ENCODE measurements at places on chromosomes 5 and 9. TPM values are rescaled to one million over a fixed set of nuclear protein-coding genes. Genes with fewer than 3 reads are reported as not detected.
A peak's percentile ranks its signal among the peaks of the same experiment; 100 is the strongest.

GRCh38 chr5:116157902-116158301 is 73.1 kb downstream of the COMMD10 start:
- H3K4me1 ChIP-seq, result no peaks in the 10 kb centered on the region
- H3K27me3 ChIP-seq, result no peaks in the 10 kb centered on the region
- no peak overlapping the region for H3K4me3 ChIP-seq

GRCh38 chr5:6595405-6595804 is 37.4 kb downstream of the NSUN2 start:
- no peaks in the 10 kb centered on the region for H3K4me1 ChIP-seq
- DNase-seq, result no peak
- no peaks in the 10 kb centered on the region for H3K27me3 ChIP-seq
- peaks cover 18% of the 10 kb centered on the region for H3K36me3 ChIP-seq
- no peak overlapping the region for H3K4me3 ChIP-seq

DNA sequence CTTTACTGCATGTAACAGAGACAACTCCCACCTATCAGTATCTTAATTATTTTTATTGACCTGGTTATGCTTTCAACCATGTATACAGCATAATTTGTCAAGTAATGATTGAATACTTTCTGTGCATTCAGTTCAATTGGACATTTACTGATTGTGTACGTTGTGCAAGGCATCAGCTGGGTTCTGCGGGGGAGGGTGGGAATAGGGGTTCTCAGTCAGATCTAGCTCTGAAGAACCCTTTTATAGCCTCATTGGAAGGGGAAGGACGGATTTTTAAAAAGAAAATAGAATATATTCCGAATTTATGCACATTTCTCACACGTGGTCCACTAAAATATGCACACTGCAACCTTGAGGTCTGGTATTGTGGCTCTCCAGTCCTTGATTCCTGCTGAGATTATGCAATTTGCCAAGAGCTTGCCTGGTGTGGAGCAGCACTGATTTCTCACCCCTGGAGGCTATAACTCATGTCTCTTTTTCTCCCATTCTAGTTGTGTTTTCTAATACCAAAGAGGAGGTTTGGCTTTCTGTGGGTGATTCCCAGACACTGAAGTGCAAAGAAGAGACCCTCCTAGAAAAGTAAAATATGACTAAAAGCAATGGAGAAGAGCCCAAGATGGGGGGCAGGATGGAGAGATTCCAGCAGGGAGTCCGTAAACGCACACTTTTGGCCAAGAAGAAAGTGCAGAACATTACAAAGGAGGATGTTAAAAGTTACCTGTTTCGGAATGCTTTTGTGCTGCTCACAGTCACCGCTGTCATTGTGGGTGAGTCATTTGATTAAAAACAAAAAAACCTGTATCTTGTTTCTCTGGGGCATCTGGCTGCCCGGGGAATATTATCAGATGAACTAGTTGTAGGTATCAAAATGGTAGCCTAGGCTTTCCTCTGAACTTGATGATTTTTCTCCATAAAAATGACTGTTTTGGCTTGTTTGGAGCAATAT is 1.7 kb downstream of the SLC1A3 start:
- H3K4me3 ChIP-seq, result peak overlapping the region; percentile 71
- H3K4me1 ChIP-seq, result peaks cover 23% of the 10 kb centered on the region
- peak overlapping the region; percentile 31 for H3K27ac ChIP-seq
- DNase-seq, result peak; percentile 56
- no peaks in the 10 kb centered on the region for H3K27me3 ChIP-seq

- H3K27me3 ChIP-seq, result no peaks in the 10 kb centered on the region
- H3K36me3 ChIP-seq, result peaks cover 85% of the 10 kb centered on the region
- no peak overlapping the region for H3K27ac ChIP-seq
- no peaks in the 10 kb centered on the region for H3K4me1 ChIP-seq
Measured at GRCh38 chr5:6603643-6604042, 29.2 kb downstream of the NSUN2 start.

DNA sequence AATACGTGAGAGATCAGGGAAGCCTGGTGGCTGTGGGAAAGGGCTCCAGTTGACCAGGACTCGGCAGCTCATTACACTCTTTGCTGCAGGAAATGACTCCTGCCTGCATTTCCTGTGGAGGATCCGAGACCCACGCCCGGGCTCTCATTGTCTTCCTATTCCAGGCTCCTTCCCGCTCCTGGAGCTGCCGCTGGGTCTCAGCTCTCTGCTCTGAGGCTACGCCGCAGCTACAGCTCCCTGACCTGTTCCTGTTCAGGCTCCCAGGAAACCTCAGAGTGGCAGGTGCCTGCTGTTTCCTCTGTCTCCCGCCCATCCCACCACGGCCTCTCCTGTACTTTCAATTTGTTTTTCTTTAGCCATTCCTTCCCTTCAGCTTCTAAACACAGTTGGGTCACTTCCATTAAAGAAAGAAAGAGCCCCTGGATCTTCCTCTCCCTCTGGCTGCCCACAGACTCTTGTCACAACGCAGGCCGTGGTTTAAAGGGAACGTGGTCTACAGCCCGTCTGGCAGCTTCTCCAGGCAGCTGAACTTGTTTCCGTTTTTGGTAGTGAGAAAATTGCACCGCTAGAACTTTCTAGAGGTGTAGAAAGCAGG is 71.5 kb downstream of the IL6ST start:
- no peaks in the 10 kb centered on the region for H3K36me3 ChIP-seq
- H3K27me3 ChIP-seq, result no peaks in the 10 kb centered on the region
- peak overlapping the region; percentile 29 for H3K4me3 ChIP-seq
- H3K4me1 ChIP-seq, result no peaks in the 10 kb centered on the region
- DNase-seq, result peak; percentile 65

GRCh38 chr5:54534191-54535004 is 16.8 kb downstream of the SNX18 start:
- no peak overlapping the region for H3K4me3 ChIP-seq
- peak overlapping the region; percentile 27 for H3K27ac ChIP-seq
- H3K4me1 ChIP-seq, result peaks cover 73% of the 10 kb centered on the region
- no peaks in the 10 kb centered on the region for H3K27me3 ChIP-seq
- peaks cover 20% of the 10 kb centered on the region for H3K36me3 ChIP-seq
- no peak for DNase-seq

- H3K4me1 ChIP-seq, result no peaks in the 10 kb centered on the region
- no peak for DNase-seq
- no peak overlapping the region for H3K27ac ChIP-seq
- no peak overlapping the region for H3K4me3 ChIP-seq
Measured at GRCh38 chr9:19255112-19255511, 24.6 kb downstream of the DENND4C start.

- H3K4me3 ChIP-seq, result no peak overlapping the region
- H3K27me3 ChIP-seq, result no peaks in the 10 kb centered on the region
- no peak for DNase-seq
- H3K36me3 ChIP-seq, result no peaks in the 10 kb centered on the region
Measured at GRCh38 chr9:5643005-5643624, 14.2 kb downstream of the RIC1 start.

GRCh38 chr5:570446-570845 is 41.7 kb upstream of the CEP72 start:
- DNase-seq, result no peak
- H3K27ac ChIP-seq, result no peak overlapping the region
- H3K4me1 ChIP-seq, result no peaks in the 10 kb centered on the region
- no peak overlapping the region for H3K4me3 ChIP-seq
- H3K27me3 ChIP-seq, result peaks cover 52% of the 10 kb centered on the region
- no peaks in the 10 kb centered on the region for H3K36me3 ChIP-seq

DNA sequence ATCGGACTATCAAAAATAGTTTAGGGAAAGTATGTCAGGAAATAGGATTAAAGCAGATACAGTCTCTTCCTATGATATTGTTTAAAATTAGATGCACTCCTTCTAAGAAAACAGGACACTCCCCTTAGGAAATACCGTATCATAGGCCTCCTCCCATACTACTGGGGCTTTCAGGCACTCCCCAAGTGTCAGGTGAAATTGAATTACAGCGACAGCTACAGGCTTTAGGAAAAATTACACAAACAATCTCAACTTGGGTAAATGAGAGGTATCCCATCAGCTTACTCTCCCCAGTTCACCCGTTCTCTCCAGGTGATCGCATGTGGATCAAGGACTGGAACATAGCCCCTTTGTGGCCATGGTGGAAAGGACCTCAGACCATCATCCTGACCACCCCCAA is 110.4 kb upstream of the EPB41L4A start:
- DNase-seq, result peak; percentile 23
- no peaks in the 10 kb centered on the region for H3K36me3 ChIP-seq
- no peak overlapping the region for H3K27ac ChIP-seq
- H3K4me3 ChIP-seq, result no peak overlapping the region

GRCh38 chr9:134502809-134503211 is 138.8 kb upstream of the COL5A1 start:
- no peaks in the 10 kb centered on the region for H3K27me3 ChIP-seq
- no peaks in the 10 kb centered on the region for H3K4me1 ChIP-seq
- no peaks in the 10 kb centered on the region for H3K36me3 ChIP-seq
- peak; percentile 74 for DNase-seq

DNA sequence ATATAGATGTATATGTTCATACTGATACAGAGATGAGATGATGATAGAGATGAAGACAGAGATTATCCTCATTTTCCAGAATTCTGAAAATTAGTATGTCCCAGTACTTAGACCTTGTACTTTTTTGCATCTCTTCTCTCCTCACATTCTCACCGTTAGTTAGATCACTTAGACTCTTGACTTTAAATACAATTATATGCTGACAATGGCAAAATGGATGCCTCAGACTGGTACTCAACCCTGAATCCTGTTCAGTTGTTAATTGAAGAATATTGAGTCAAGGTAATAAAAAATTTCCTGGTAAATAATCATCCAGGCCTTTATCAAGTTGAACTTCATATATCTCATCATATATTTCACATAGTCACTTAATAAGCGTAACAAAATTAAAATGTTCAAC is 505.4 kb downstream of the EFNA5 start:
- no peaks in the 10 kb centered on the region for H3K27me3 ChIP-seq
- no peak overlapping the region for H3K4me3 ChIP-seq
- no peaks in the 10 kb centered on the region for H3K4me1 ChIP-seq

DNA sequence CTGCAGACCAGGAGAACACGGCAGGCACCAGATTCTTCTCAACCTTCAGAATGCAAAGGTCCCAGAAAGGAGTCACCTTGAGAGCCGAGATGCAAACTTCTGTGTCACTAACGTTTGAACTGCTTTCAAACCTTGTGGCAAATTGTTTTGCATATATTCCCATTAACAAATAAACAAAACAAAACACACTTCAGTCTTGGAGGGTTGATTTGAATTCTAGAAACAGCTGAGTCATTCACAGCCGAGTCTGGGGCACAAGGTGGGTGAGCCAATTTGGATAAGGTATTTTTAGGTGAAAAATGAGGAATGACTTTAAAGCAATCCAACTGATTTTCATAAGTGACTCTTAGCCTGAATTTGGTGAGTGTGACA is 38.8 kb upstream of the ANKRD33B start:
- H3K4me1 ChIP-seq, result no peaks in the 10 kb centered on the region
- no peaks in the 10 kb centered on the region for H3K27me3 ChIP-seq
- H3K4me3 ChIP-seq, result no peak overlapping the region
- no peak for DNase-seq
- no peak overlapping the region for H3K27ac ChIP-seq
- no peaks in the 10 kb centered on the region for H3K36me3 ChIP-seq

DNA sequence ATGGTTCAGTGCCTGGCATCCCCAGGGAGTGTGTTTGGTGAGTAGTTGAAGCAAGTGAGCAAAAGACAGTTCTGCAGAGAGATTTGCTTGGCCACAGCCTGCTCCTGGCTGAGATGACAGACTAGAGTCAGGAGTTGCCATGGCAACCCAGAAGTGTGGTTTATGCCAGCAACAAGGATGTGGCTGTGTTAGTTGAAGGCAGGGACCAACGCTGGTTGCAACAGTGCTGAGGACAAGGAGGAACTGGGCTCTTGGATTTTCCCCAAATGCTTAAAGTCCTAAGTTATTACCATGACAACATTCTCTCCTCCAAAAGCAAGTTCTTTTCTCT is 2.7 kb downstream of the NXNL2 start:
- peak; percentile 64 for DNase-seq
- no peak overlapping the region for H3K27ac ChIP-seq
- H3K27me3 ChIP-seq, result no peaks in the 10 kb centered on the region
- peaks cover 29% of the 10 kb centered on the region for H3K4me1 ChIP-seq
- no peaks in the 10 kb centered on the region for H3K36me3 ChIP-seq
- no peak overlapping the region for H3K4me3 ChIP-seq

DNA sequence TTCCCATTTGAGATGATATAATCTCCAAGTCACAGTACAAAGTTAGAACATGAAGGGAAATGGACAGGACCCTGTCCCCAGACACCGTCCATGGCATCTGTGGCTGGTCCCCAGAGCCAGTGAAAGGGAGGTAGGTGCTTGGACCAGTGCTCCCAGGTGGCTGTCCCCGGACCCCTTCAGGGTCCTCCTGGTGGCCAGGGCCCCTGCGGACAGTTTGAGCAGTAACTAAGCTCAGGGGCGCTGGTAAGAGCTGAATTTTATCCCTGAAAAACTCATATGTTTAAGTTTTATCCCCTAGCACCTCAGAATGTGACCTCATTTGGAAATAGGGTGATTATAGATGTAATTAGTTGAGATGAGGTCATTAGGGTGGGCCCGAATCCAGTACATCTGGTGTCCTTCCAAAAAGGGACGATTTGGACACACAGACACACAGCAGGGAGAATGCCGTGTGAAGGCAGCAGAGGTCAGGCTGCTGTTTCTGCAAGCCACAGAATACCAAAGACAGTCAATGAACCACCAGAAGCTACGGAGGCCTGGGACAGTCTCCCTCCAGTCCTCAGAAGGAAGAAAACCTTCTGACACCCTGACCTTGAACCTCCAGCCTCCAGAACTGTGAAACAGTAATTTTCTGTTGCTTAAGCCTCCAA is 185.0 kb downstream of the ATPSCKMT start:
- H3K4me3 ChIP-seq, result no peak overlapping the region
- H3K27ac ChIP-seq, result no peak overlapping the region
- H3K36me3 ChIP-seq, result no peaks in the 10 kb centered on the region
- no peaks in the 10 kb centered on the region for H3K4me1 ChIP-seq
- DNase-seq, result no peak
- H3K27me3 ChIP-seq, result no peaks in the 10 kb centered on the region

DNA sequence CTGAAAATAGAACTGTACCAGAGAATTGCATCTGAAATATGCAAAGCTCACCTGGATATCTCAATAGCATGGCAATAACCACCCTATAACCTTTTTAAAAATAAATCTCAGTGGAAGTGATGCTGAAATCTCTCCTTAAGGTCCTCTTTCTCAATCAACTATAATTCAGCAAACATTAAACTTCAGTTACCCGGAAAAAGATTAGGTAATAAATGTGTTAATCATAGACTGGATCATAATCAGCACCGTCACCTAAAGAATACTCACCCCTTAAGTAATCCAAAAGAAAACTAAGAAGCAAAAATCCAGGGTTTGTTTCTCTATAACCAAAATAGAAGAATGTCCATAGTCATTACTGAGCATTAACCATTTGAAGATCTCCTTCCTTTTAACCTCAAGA is 44.3 kb upstream of the DENND4C start:
- no peaks in the 10 kb centered on the region for H3K27me3 ChIP-seq
- H3K4me1 ChIP-seq, result no peaks in the 10 kb centered on the region
- DNase-seq, result no peak
- H3K27ac ChIP-seq, result no peak overlapping the region
- H3K36me3 ChIP-seq, result no peaks in the 10 kb centered on the region

- no peak overlapping the region for H3K4me3 ChIP-seq
- no peaks in the 10 kb centered on the region for H3K4me1 ChIP-seq
- H3K36me3 ChIP-seq, result no peaks in the 10 kb centered on the region
Measured at GRCh38 chr5:65197531-65198455, 283.9 kb downstream of the ADAMTS6 start.

- no peaks in the 10 kb centered on the region for H3K36me3 ChIP-seq
- peaks cover 19% of the 10 kb centered on the region for H3K4me1 ChIP-seq
- no peaks in the 10 kb centered on the region for H3K27me3 ChIP-seq
- DNase-seq, result no peak
Measured at GRCh38 chr9:136683755-136684154, 3.5 kb downstream of the AGPAT2 start.

SFXN1 gene
- 98.0 TPM for total RNA-seq

EIF4EBP3 gene
- 7.6 TPM for total RNA-seq

BARHL1 gene
- not detected for total RNA-seq

ASPN gene
- total RNA-seq, result 0.15 TPM

BHMT2 gene
- total RNA-seq, result 0.50 TPM

KLF9 gene
- total RNA-seq, result 1.0 TPM

ENC1 gene
- total RNA-seq, result 6.3 TPM

GFI1B gene
- total RNA-seq, result not detected

PDZD2 gene
- 2.2 TPM for total RNA-seq

FOXD4L3 gene
- not detected for total RNA-seq

Measured in A673 (cell line).